Placental epithelial cell (primary cell): ENCODE measurements at places on chromosomes 12 and 14. TPM values are rescaled to one million over a fixed set of nuclear protein-coding genes. Genes with fewer than 3 reads are reported as not detected.

Gene ANG
- total RNA-seq = 6.5 and 6.7 TPM in 2 replicates

Gene KCNH5
- total RNA-seq = 0.33 and 1.2 TPM in 2 replicates

Gene ASIC1
- 0.65 and 1.2 TPM in 2 replicates for total RNA-seq

Gene IGFBP6
- 45.4 and 101 TPM in 2 replicates for total RNA-seq

Gene FERMT2
- 55.4 and 104 TPM in 2 replicates for total RNA-seq

Gene CLEC7A
- 27.7 and 44.0 TPM in 2 replicates for total RNA-seq

Gene COCH
- total RNA-seq = 0.11 and 0.39 TPM in 2 replicates

Gene GUCY2C
- total RNA-seq = 0.11 TPM in 1 of 2 replicates, not detected in the other

Gene SIRT4
- total RNA-seq = 0.98 and 3.5 TPM in 2 replicates

Gene PLEK2
- total RNA-seq = 22.4 and 26.7 TPM in 2 replicates
